IgD-negative memory B cell (primary cell): ENCODE measurements at places on chromosomes 11 and 22. TPM values are rescaled to one million over a fixed set of nuclear protein-coding genes. Genes with fewer than 3 reads are reported as not detected.

CHRNA10 gene
- polyA plus RNA-seq, result 0.21 TPM

TMPRSS6 gene
- polyA plus RNA-seq, result not detected

PICK1 gene
- 6.5 TPM for polyA plus RNA-seq

MIOX gene
- polyA plus RNA-seq, result not detected

SCUBE2 gene
- not detected for polyA plus RNA-seq
